Heart left ventricle (tissue), 16 donors: ENCODE measurements at places on chromosomes 1 and 21.

DNA sequence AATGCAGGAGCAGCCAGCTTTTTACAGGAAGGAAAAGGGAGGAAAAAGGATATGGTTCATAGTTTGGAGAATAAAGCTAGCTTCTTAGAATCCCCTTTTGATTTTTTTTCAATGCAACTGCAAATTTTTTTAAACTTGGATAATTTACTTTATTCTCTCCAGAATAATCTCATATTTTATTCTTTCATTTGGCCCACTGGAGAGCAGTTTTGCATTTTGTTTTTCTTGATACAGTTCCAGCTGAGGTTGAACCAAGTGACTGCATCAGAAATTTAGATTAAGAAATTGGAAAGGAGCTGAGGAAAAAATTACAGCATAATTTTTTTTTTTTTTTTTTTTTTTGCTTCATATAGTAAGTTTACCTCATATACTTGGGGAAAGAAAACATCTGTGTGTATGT lies 22.8 kb downstream of the GABPA start:
- DNase-seq: no peak

- DNase-seq: no peak
Observed at GRCh38 chr21:37072274-37072987, 440 bp downstream of the PIGP start.

DNA sequence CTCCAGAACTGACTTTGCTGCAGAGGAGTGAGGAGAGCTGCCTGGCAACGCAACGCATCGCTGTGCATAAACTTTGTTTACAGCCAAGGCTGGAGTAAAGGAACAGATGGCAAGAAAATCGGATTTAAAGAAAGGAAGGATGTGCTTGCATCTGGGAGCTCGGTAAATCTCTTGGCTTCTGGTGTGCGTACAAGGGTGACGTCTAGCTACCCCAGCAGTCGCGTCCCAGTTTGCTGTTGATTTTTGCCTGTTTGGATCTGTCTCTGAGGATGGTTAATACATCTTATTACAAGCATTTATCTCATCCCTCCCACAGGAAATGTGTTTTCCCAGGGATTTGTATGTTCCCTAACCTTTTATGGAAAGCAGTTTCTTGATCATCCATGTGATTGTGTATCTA lies 73.3 kb upstream of the RALGPS2 start:
- no peak for DNase-seq

DNA sequence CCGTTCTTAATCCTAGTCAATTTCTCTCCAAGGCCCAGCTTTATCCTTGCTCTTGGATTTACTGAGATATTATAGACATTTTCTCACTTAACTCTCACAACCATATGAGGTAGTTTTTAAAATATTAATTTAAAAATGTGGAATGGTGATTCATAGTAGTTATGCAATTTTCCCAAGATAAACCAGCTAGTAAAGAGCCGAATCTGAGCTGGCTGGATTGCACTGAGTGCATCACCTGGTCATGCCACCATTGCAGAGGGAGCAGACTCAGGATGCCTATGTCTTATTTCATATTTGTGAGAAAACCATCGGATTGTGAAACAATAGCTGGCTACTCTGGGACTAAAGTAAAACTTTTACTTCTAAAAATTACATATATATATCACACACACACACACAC lies 494.0 kb downstream of the KCNT2 start:
- DNase-seq: no peak

GRCh38 chr1:24963099-24963872 lies 33.2 kb upstream of the RUNX3 start:
- DNase-seq: peak; percentile 8

DNA sequence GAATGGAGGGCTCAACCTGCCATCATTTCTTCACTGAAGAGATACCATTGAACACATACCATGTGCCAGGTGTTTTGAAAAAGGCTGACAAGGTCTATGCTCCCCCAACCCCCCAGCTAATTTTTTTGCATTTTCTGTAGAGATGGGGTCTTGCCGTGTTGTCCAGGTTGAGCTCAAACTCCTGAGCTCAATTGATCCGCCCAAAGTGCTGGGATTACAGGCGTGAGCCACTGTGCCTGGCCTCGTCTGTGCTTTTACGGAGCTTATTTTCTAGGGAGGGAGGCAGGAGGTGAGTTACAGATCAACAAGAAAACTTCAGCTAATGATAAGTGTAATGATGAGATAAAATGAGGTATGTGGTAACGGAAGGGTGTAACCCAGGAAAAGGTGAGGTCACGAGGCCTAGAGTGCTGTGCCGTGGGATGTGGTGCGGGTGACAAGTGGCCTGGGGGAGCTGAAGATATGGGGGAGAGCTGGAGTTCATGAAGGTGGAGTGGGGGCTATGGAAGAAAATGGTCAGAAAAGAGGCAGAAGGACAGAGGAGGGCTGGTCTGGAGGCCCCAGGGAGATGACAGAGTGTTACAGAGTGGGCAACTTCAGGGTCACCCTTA lies 28.2 kb downstream of the FAAH start:
- DNase-seq: no peak

DNA sequence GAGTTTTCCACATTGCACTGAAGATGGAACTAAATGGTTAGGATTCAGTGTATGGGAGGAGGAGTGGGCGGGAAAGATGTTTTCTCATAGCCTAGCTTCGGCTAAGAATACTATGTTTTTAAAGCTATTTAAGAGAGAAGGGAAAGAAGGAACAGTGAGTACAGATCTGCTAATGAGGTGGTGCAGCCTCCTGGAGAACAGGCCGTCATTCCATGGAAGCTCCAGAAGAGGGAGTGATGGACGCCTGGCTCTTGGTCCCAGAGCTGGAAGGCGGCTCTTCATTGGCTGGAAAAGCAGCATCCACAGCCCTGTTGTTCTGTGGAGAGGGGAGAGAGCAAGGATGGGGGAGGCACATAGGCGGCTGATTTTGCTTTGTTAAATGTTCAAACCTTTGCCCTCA lies 6.9 kb downstream of the CAMK1G start:
- DNase-seq: no peak

GRCh38 chr21:15732290-15732995 lies 2.7 kb downstream of the USP25 start:
- no peak for DNase-seq

GRCh38 chr1:85289848-85290335 lies 13.5 kb upstream of the BCL10 start:
- DNase-seq: no peak

- no peak for DNase-seq
Observed at GRCh38 chr1:231442735-231443134, 20.6 kb upstream of the EGLN1 start.

GRCh38 chr1:85857991-85858390 lies 149.8 kb upstream of the ZNHIT6 start:
- DNase-seq: no peak
